ENCODE measurements at places on chromosomes 7 and 10.

- no peak for DNase-seq
These were observed 306.8 kb upstream of the CDC14C start for GRCh38 chr7:48617508-48617907.

DNA sequence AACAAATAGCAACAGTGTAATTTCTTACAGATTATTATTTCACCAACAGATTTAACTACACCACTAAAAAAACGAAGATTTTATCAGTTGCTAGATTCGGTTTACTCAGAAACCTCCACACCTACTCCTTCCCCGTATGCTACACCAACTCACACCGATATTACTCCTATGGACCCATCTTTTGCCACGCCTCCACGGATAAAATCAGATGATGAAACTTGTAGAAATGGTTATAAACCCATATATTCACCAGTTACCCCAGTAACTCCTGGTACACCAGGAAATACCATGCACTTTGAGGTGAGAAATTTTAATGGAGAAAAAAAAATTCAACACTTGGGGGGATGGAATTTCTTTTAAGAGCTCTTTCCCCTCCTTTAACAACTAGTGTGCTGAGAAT, 92.5 kb downstream of the KMT2E start:
- no peak for DNase-seq

DNA sequence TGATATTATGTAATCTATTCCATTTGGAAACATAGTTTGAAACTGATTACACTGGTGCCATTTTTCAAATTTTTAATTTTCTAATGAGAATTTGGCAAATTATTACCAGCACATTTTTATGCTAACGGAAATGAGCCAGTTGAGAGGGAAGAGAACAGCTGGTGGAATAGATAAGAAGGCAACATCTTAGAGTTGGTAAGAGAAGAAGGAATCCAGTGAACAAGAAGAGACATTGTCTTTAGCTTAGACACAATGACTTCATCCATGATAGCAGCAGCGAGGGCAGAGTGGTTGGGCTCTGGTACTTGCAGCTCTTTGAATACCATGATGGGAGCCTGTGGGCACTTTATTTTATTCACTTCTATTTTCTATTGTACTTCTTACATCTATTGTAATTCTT, 89.6 kb downstream of the CHRM2 start:
- DNase-seq = no peak

GRCh38 chr10:132498562-132499366, 38.8 kb upstream of the INPP5A start:
- no peak for DNase-seq

- DNase-seq = no peak
These were observed 185.2 kb downstream of the PTPRN2 start for GRCh38 chr7:158402471-158402870.

- DNase-seq = no peak
These were observed 205.2 kb downstream of the SEC23IP start for GRCh38 chr10:120097766-120098165.

All from hepatic stellate cell (primary cell).